CD4-positive, alpha-beta memory T cell (primary cell): ENCODE measurements at places on chromosomes 1 and 21.

- no peak for DNase-seq
Observed at GRCh38 chr1:50940291-50940690, 19.8 kb downstream of the FAF1 start.

DNA sequence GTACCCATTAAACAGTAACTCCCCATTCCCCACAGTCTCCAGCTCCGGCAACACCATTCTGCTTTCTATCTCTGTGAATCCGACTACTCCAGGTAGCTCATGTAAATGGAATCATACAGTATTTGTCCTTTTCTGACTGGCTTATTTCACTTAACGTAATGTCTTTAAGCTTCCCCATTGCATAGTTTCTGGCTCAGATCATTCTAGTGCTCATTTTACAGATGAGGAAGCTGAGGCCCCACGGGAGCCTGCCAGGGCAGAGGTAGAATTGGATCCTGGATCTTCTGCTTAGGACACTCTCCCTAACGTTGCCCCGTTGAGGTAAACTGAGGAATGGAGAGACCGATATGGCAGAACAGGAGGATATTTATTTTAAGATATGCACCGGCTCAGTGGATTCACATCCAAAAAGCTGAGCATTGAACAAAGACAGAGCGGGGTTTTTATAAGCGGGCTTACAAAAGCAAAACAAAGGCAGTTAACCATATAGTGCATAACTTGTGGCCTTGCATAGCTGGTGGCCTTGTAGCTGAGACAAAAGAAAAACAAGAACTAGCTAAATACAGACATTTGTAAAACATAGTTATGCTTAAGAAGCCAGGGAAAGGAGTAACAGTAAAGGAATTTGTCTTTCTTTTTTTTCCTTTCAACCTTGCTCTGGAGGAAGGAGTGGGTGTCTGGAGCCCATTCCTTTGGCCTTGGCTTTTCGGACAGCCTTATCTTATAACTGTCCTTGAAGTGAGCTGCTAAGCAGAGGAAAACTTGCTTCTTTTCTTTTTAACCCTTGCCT lies 15.3 kb upstream of the KLHDC8A start:
- no peak for DNase-seq

DNA sequence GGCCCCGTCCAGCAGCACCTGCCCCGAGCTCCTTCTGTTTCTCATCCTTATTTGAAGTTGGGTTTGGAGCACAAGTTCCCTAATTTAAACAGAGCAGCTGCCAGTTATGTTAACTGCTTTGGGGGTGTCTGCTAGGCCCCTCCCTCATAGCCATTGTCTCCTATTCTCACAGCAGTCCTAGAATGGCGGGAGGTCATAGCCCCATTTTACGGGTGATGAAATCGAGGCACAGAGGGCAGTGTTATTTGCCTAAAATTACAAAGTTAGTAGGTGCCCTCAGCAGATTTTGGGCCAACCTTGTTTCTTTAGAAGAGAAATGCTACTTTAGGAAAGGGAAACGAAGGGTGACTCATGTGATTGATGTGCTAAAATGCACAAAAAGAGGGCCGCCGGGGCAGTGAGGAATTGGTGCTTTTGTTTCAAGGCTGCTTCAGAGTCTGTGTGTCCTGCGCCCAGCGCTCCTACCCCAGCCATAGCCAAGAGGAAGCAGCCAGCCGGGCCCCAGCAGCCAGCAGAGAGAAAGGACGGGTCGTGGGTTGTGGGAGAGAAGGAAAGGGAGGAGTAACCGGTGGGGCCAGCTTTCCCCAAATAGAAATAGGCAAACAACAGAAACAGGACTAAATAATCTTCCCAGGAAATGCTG lies 13.0 kb downstream of the VANGL1 start:
- no peak for DNase-seq

DNA sequence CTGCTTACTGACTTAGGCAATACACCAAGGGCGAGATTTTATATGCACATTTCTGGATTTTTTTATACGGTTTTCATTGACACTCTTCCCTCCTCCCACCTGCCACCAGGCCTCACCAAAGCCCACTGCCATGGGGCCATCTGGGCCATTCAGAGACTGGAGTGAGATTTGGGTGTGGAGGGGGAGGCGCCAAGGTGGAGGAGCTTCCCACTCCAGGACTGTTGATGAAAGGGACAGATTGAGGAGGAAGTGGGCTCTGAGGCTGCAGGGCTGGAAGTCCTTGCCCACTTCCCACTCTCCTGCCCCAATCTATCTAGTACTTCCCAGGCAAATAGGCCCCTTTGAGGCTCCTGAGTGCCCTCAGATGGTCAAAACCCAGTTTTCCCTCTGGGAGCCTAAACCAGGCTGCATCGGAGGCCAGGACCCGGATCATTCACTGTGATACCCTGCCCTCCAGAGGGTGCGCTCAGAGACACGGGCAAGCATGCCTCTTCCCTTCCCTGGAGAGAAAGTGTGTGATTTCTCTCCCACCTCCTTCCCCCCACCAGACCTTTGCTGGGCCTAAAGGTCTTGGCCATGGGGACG lies 57.9 kb downstream of the LACTBL1 start:
- DNase-seq: no peak

- peak; percentile 41 for DNase-seq
Observed at GRCh38 chr1:225480825-225481434, 53.1 kb upstream of the LBR start.

DNA sequence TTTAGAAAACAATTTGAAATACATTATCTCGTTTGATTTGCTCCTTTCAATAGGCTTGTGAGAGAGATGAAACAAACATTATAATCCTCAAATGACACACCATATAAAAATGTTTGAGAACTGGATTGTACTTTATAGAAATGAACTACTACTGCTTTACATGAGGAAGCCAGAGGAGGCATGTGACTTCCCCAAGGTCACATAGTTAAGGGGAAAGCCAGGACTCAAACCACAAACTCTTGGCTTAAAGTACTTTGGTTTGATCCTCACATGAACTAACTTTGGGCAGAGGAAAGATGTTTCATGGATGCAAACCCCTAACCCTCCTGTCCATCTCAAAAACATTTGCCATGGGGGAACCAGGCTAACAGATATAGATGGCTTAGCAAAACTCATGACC lies 4.7 kb downstream of the ARHGEF11 start:
- no peak for DNase-seq

DNA sequence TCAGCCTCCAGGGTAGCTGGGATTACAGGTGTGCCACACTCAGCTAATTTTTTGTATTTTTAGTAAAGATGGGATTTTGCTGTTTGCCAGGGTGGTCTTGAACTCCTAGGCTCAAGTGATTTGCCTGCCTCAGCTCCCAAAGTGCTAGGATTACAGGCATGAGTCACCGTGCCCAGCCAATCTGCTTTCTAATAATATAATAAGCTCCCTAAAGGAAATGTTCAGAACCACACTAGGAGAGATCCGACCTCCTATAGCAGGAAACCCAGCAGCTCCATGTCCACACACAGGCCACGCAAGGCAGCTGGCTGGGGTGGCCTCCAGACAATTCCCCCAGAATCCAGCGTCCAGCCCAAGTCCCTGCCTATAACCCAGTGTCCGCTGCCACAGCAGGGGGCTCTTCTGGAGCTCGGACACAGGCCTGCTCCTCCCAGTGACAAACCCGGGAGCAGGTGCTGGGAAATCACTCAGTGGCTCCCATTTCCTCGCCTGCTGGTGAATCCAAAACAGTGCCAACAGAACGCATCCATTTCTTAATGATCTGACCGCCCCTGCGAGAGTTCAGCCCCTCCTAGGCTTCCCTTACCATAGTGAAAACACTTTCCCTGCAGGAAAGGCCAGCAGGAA lies 7.5 kb downstream of the RIPK4 start:
- no peak for DNase-seq

DNA sequence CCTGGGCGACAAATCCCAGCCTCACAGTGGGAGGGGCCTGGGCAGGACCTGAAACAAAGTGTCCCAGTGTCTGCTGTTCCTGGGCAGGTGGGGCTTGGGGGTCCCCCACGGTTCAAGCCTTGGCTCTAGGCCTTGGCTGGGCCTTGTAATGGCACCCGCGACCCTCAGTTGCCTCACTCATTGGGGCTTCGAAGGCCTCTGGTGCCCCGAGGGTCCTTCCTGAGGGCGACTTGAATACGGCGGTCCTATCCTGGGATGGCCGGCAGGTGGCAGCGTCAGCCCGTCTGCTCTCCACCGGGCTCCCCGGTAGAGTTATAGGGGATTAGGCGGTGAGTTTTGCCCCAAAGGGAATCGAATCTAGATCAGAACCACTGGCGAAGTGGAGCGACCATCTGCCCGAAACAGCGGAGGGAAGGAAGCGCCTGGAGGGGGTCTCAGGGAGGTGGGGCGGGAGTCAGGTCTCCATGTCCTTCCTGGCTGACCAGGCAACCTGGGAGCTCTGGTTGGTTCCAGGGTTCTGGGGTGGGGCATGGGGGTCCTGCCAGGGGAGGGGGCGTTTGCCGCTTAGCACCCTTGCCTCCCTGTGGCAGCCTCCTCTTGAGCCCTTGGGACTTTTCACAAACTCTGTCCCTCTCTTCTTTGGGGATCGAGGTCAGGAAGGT lies 2.1 kb upstream of the PEX10 start:
- peak; percentile 79 for DNase-seq

GRCh38 chr1:182279724-182280503 lies 111.7 kb downstream of the GLUL start:
- DNase-seq: no peak

- no peak for DNase-seq
Observed at GRCh38 chr1:61109158-61109557, 26.8 kb downstream of the NFIA start.

DNA sequence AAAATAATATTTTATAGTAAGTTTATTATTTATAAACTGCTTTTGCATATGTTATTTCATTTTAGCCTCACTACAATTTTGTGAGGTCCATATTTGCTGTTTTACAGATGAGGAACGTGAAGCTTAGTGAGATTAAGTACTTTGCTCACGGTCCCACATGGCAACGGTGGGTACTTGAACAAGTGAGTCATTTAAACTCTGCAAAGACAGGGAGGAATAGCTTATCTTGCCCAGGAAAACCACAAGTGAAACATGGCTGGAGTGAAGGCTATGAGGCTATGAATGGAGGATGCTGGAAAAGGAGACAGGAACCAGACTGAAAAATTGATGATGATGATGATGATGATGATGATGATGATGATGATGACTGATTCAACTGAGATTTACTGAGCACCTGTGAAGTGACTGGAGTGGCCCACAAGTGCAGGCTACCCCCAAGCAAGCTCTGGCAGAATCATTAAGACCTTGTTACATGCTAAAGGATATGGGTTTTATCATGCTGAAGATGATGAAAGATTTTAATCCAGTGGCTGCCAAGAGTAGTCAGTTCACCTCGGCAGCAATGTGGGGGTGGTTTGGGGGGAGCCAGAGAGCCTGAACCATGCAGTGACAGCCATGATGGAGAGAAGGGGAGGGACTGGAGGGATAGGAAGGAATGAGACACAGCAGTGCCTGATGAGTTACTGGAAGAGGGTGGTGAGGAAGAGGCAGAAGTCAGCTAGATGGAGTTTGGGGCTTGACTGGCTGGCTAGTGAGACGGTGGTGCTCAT lies 1.4 kb upstream of the ABCA4 start:
- no peak for DNase-seq

- no peak for DNase-seq
Observed at GRCh38 chr1:225700889-225701465, 48.1 kb upstream of the ENAH start.

- DNase-seq: no peak
Observed at GRCh38 chr1:3247521-3248121, 178.6 kb downstream of the PRDM16 start.

DNA sequence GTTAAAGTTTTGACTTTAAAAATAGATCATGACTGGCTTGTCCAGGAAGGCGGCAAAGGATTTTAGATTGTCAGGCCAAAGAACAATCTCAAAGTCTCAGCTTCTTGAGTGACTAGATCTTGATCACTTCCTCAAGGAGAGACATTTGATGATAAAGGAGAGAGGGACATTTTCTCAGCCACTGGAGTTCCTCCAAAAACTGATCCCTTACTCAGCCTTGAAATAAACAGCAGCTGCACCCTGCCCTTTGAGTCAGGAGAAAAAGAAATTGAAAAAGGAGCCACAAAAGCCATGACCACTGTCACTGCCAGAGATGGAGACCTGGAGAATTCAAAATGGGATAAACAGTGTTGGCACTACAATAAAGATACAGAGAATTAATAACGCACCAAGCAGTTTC lies 288.4 kb upstream of the PRMT6 start:
- DNase-seq: no peak

- DNase-seq: no peak
Observed at GRCh38 chr1:94980582-94981574, 54.0 kb upstream of the CNN3 start.

- peak; percentile 94 for DNase-seq
Observed at GRCh38 chr1:16351994-16352841, at the start of gene FBXO42. FBXO42 (minus strand) TSS chr1:16352480; CDS start chr1:16315418, 37,062 bp downstream.

- DNase-seq: no peak
Observed at GRCh38 chr1:20359451-20360330, 69.0 kb downstream of the VWA5B1 start.

- no peak for DNase-seq
Observed at GRCh38 chr1:87093286-87093685, 178.9 kb downstream of the HS2ST1 start.

- DNase-seq: no peak
Observed at GRCh38 chr1:76871355-76871974, 4.2 kb downstream of the ST6GALNAC5 start.

DNA sequence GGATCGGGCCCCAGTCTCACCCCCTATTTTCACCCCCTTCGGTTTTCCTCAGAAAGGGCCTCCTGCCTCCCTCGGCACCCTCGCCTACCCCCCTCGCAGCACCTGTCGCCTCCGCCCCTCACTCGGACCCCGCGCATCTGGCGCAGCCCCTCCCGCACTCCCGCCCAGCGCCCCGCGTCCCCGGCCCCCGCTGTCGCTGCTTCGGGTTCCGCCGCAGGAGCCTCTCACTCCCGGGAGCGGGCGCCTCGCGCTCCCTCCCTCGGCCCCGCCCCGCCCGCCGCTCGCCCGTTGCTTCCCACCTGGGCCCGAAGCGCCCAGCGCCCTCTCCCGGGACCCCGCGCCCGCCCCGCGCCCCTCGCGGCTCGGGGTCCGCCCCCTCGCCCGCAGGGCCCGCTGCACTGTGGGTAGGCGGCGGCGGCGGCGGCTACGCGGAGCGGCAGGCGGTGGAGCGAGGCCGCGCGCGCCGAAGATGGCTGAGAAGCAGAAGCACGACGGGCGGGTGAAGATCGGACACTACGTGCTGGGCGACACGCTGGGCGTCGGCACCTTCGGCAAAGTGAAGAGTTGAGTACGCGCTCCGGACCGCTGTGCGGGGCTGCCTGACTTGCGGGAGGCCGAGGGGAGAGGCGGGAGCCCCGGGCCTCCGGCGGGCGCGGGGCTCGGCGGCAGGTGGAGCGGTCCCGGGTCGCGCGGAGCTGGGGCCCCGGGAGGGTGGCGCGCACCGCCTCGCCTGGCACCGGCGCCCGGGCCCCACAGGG lies at the start of gene PRKAA2:
Gene PRKAA2 (plus strand): TSS at position 396 of the 758 bp plus-strand sequence. CDS start 74 bp downstream, at position 470.
- no peak for DNase-seq

DNA sequence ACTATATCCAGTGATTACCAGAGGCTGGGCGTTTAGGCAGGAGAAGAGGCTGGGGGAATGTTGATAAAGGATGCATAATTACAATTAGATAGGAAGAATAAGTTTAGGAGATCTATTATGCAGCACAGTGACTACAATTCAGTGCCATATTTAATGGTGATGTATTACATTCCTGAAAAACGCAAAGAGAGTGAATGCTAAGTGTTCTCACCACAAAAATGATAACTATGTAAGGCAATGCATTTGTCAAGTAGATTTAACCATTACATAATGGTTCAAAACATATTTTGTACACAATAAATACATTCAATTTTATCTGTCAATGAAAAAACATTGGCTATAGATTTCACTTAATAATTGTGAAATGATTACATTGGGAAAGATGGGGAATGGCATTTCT lies 548.9 kb downstream of the NUF2 start:
- DNase-seq: no peak

GRCh38 chr1:110393691-110394492 lies 3.1 kb upstream of the SLC16A4 start:
- DNase-seq: no peak
